Stimulated activated CD8-positive, alpha-beta memory T cell treated with anti-CD3 and anti-CD28 coated beads, Interleukin-4, amount 100 ng/mL, for 48 hours (primary cell): ENCODE measurements at places on chromosomes 12 and 14.

- no peak for DNase-seq
Measured at GRCh38 chr14:97366400-97366799, 569.2 kb downstream of the VRK1 start.

- no peak for DNase-seq
Measured at GRCh38 chr14:50524731-50525515, 7.4 kb downstream of the MAP4K5 start.

DNA sequence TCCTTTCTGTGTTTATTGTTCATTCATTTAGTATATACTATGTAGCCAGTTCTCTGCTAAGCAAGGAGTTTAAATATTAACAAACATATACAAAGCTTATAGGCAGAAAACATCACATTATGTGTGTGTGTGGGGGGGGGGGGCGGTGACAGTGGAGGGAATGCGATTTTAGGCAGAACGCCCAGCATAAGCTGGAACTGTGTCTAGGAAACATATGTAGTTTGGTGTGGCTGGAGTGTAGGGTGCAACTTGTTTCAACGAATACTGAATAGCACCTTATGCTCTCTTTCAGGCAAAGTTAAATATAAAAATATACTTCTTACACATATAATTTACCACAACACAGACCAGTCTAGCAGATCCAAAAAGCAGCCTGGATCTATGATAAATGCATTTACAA lies 980.6 kb downstream of the SLC6A15 start:
- DNase-seq, result no peak

DNA sequence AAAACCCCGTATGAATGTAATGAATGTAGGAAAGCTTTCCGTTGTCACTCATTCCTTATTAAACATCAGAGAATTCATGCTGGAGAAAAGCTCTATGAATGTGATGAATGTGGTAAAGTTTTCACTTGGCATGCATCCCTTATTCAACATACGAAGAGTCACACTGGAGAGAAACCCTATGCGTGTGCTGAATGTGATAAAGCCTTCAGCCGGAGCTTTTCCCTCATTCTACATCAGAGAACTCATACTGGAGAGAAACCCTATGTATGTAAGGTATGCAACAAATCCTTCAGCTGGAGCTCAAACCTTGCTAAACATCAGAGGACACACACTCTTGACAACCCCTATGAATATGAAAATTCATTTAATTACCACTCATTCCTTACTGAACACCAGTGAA lies 23.8 kb downstream of the ZNF891 start:
- DNase-seq, result no peak

DNA sequence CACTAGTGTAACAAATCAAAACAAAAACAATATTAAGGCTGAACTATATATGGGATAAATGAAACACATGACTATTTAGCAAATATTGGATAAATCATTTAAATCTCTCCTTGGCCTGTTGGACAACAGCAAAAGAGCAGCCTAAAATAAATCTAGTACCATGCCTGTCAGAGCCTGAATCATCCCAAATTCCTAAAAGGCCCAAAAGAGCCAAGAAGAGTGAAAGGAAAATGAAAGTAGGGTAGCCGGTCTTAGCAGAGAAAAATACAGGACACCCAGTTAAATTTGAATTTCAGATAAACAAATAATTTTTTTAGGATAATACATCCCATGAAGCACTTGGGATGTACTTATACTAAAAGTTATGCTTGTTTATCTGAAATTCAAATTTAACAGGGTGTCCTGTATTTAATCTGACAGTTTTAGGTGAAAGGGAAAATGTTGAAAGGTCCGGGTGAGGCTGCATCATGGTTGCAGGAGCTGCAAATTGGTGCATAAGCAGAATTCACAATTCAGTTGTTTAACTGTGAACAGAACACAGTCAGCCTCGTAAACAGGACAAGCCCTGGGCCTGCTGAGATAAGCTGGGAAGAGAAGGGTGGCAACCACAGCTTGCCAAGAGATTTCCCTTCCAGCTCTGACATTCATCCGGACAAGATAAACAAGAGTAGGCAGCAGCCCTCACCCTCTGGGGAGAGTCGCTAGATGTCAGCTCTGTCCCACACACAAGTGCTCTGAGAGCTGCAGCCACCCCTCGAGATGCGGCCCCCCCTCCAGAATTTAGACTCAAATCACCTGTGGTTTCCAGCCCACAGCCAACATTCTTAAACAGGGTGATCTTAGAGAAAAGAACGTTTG lies 30.3 kb downstream of the DMAC2L start:
- peak; percentile 55 for DNase-seq

DNA sequence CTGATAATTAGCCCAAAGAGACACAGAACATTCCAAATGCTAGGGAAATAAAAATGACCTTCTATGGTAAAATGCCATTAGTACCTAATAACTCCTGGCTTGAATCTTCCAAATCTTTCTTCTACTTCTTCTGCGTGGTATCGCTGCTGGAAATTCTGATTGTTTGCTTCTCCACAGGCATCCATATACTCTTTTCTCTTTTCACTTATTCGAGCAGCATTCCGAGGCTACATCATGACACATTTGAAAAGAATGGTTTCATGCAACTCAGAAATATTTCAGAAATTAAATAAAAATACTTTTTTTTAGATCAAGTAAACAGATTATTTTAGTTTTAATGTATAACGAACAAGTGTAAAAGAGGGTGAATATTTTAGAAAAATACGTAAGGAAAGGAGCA lies 18.9 kb downstream of the ZCCHC8 start:
- no peak for DNase-seq

GRCh38 chr12:108029051-108029835 lies 99.8 kb upstream of the WSCD2 start:
- no peak for DNase-seq

DNA sequence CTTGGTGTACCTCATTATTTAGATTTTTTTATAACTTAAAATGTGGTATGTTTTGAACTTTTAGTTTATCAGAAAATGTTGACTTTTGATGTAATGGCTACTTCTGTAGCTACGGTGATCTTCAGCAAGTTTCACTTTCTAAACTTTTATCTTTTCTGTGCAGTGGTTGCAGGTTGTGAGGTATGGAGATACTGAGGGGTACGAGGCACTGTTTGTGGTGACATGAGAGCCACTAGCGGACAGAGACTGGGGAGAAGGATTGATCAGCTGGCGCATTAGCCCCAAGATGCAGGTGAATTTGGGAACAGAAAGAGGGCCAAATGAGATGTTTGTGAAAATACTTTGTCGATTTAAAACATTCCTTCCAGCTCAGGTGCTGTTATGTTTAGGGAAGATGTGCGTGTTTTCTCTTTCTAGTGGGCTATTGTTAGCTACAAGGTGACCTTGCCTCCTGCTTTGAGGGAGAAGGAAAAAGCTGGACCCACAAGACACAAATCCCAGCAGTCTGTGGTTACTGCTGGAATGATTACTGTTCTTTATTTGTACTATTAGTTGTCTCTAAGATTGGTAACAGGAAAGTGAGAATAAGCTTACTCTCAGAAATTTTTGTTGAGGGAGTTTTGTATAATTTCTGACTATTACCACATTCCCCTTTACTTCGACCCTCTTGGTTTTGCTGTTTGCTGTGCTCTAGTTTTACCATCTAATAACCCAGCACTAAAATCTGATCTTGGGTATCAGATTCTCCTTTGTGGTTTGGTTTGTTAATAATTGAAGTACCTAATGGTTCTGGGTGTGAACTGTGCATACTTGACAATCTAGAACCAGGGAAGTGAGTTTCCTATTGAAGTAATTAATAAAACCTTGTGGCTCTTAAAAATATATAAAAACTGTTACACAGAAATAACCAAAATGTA lies 61.7 kb downstream of the FBXO34 start:
- DNase-seq, result no peak
